Urinary bladder (tissue), 4 donors: ENCODE measurements at places on chromosomes 6 and 20. TPM values are rescaled to one million over a fixed set of nuclear protein-coding genes. Genes with fewer than 3 reads are reported as not detected.

The RPS6KA2 gene
- total RNA-seq, result 34.7 TPM

GRCh38 chr6:167092672-167093339 lies 30.1 kb upstream of the CCR6 start:
- DNase-seq, result no peak

GRCh38 chr6:169685860-169686259 lies 16.0 kb downstream of the WDR27 start:
- DNase-seq, result no peak

DNA sequence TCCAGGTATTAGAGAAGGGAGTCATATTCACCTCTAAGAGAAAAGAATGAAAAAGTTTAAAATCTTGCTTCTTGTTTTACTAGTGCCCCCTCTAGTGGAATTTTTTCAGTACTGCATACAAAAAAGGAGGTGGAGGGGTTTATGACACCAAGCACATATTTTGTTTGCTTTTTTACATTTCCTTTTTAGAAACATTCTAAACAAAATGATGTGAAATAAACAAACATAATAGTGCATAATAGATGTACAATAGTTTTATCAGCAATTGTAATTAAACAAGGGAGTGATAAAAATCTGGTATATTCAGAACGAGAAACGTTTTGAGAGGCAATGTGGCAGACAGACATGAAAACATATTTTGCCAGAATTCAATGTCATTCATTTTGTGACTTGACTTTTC lies 111.0 kb upstream of the TFAP2D start:
- no peak for DNase-seq
